ENCODE measurements at places on chromosomes 5 and 9.

GRCh38 chr5:11449217-11449616, 455.0 kb downstream of the CTNND2 start:
- DNase-seq: no peak

DNA sequence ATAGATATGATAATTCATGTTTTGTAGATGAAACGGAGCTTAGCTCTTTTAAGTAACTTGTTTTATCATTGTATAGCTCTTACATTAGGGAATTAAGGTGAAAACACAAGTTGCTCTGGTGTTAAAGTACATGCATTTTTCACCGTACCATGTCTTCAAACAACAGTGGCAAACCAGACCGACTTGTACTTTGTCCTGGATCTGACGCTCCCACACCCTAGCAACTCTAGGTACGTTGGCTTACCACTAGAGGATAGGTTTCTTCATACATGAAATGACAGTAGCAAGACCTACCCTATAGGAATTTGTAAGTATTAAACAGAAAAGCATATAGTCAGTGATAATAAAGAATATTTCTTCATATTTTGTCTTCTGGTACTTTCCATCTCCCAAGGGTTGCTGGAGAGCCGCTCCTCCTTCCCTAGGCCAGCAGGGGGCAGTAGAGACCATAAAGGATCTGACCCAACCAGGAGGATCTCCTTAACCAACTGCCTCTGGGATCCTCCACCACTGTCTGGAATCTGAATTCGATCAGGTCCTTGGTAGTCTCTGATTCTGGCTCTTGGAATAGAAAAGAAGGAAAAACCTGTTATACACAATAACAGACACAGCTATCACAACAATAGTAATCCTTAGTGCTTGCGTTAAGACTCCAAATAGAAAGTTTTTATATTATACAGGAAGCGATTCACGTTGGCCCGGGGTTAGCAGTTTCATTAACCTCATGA, 136.7 kb downstream of the CAVIN4 start:
- DNase-seq: peak; percentile 32

- DNase-seq: peak; percentile 55
These were observed 2.1 kb downstream of the NR4A3 start for GRCh38 chr9:99823681-99824377.

GRCh38 chr5:40386289-40386688, 293.4 kb upstream of the PTGER4 start:
- DNase-seq: no peak

DNA sequence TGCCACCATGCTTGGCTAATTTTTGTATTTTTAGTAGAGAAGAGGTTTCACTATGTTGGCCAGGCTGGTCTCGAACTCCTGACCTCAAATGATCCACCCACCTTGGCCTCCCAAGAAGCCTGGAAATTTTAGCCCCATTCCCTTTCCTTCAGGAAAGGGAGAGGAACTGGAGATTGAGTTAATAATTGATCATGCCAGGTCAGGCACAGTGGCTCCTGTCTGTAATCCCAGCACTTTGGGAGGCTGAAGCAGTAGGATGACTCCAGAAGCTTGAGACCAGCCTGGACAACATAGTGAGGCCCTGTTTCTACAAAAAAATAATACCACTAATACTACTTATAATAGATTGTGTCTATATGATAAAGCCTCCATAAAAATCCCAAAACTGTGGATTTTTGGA, 124.6 kb downstream of the UNC13B start:
- no peak for DNase-seq

GRCh38 chr9:99592834-99593574, 228.7 kb upstream of the NR4A3 start:
- DNase-seq: no peak

- DNase-seq: no peak
These were observed 896.6 kb downstream of the TLE1 start for GRCh38 chr9:80792726-80793125.

DNA sequence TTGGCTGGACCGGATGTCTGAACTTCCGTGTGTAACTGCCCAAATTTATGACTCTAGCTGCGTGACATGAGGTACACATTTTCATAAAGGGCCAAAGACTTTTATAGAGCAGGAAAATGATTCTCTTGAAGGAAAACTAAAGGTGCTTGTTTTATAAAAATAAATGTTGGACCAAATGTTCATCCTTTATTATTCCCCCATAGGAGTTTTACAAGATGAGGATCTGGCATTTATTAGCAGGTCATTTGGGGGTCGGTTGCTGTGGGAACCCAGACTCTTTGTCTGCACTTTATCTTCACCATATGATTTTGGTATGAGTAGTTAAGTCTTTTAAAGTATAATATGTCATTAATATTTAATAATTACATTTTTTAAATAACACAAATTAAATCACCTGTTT, 571.2 kb downstream of the EFNA5 start:
- DNase-seq: no peak

GRCh38 chr9:124657516-124657915, 113.6 kb downstream of the NR6A1 start:
- DNase-seq: no peak

DNA sequence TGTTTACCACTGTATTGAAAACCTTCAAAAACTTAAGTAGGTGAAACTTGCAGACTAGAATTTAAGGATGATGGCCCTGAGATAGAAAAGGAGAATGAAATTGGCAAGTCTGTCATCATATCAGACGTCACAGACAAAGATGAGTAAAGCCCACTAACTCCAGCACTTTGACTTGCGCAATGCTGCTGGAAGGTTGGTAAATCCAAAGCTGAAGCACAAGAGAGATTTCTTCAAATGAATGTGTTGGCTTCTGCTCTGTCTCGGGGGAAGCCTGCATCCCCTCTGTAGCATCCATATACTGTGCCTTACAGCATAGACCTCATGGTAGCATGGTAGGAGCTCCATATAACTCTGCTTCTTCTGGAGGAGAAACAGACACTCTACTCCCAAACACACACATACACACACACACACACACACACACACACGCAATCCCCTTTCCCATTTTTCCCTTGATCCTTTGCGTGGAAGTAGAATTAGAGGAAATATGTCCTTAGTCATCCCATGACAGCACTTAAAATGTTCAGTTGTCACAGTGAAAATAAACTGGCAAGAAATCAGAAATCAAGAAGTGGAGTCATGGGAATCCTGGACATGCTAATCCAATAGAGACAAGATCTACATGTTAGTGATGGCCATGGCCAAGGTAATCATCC, 241.5 kb downstream of the NR3C1 start:
- no peak for DNase-seq

- no peak for DNase-seq
These were observed 38.7 kb downstream of the JAKMIP2 start for GRCh38 chr5:147743678-147744374.

- DNase-seq: no peak
These were observed 12.2 kb upstream of the SLC38A9 start for GRCh38 chr5:55724281-55724680.

DNA sequence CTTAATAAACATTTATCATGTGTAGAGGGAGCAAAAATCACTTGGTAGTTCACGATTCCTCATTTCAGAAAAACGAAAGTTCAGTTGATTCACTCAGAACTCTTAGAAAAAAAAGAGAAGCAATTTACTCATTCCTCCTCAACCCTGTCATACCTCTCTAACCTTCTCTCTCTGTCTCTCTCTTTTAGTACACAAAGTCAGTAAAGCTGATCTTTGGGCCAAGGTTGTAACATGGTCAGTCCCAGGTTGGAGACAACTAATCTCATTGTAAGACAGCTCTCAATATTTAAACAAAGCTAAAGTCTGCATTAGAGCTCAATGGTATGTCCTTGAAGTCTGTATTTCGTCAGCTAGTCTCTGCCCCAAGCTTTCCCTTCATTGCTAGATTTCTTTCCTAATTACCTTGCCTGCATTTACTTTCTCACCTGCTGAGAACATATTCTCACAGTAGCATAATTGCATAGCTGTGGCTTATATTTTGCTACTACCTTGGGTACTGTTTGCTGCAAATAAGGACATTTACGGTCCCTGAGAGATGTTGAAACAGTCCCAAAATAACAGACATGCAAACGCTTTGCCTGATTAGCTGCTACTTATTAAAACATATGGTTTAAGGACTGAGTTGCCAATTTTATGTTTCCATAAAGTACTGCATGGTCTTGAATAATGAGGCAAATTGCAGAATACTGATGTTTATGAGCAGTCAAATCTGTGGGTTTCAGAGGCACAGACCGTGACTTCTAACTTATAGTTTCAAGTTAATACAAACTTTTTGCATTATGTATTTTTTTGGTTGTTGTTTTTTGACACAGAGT, 138.3 kb downstream of the GPBP1 start:
- DNase-seq: no peak

DNA sequence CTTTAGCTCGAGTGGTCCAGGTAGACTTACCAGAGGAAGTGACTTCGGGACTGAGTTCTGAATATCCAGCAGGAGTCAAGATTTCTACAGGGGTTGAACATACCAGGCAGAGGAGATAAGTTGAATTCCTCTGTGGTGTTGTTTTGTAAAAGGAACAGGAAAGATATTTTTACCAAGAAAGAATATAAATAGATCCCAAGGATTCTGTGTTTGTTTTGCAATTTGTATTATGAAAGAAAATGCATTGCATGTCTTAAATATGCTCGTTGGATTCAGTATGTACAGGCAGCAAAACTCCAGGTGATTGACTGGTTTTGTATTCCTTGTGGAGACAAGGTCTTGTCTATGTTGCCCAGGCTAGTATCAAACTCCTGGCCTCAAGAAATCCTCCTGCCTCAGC, 197.8 kb downstream of the FRMD3 start:
- DNase-seq: no peak

- DNase-seq: peak; percentile 12
These were observed 121.7 kb upstream of the SEMA6A start for GRCh38 chr5:116696366-116696765.

- DNase-seq: no peak
These were observed 593.0 kb downstream of the BNC2 start for GRCh38 chr9:16277471-16277960.

GRCh38 chr5:125202353-125202752, 455.9 kb upstream of the ZNF608 start:
- no peak for DNase-seq

- DNase-seq: no peak
These were observed 592 bp downstream of the ANKRD55 start for GRCh38 chr5:56232538-56232937.

DNA sequence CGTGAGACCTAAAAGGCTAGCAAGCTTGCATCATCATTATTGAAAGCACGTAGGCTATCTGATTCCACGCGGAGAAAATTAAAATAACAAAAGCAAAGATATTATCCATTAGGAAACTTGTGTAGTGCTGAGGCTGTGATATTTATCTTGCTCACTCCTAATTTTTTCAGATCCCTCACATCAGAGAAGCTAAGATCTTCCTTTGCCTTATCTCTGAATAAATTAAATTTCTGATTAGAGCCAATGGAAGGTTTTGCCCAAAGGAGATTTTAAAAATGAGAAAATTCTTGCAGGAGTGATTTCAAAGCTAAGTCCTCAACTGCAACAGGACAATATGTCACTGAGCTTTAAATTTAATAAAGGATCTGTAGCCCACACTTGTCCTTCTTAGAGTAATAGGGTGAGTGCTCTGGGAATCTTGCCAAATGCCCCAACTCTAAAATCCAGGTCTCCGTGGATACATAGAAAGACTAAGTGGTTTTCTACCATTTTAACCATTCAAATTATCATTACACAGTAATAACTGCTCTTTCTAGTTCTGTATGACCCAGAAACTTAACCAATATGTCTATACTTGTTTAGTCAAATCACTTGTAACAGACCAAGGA, 295.0 kb downstream of the CAAP1 start:
- DNase-seq: no peak

- DNase-seq: no peak
These were observed 148.4 kb upstream of the PANK3 start for GRCh38 chr5:168727547-168727946.

DNA sequence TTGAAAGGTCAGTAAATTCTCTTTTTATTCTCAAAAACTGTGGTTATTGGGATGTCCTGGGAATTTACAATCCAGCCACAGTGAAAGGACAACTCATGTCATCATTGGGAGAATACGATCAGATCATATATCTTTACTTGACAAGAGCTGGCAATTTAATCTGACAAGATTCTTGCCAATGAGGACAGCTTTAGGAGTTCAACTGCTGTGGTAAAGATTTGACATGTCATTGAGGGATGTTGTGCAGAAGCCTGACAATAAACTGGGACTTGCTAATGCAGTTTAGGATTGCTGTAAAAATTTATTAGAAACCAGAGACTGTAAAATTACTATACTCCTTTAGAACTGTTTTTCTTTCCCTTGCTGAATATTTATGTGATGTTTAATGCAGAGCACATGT, 1131.0 kb downstream of the MAT2B start:
- DNase-seq: no peak

GRCh38 chr5:114314061-114314460, 47.8 kb upstream of the KCNN2 start:
- DNase-seq: no peak

DNA sequence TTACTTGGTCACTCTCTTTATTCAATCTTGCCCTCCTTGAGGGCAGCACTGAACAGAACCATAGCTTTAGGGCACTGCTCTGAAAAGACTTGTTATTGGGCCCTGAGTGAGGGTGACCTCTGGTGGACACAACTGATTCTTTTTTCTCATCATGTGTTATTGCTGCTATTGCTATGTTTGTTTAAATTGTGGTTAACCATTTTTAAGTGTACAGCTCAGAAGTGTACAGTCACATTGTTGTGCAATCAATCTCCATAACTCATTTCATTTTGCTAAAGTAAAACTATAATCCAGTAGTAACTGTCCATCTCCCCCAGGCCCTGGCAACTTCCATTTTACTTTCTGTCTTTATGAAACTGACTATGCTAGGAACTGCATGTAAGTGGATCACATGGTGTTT, 351.1 kb upstream of the RIOK2 start:
- no peak for DNase-seq

DNA sequence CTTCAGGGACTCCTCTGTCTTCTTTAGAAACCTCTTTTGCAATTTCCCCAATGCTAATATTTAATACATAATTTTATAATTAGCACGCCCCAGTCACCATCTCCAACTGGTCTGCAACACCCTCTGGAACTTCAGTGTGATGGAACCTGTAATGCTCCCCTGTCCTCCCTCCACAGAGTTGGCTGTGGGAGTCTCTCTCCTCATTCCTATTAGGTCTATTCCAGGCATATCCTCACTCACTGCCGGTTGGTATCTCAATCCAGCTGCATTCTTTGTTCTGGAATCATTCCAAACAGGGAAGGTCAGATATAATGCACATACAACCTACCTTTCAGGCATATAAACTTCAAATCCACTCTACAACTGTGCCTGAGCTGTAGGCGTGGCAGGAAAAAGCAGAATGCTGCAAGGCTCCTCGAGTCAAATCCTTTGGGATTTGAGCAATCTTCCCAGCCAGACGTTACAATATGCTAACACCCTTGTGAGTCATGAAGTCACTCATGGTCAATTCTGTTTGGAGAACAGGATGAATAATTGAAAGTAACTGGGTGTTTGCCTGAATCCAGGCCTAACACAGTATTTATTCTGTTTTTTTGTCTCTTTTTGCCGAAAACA, 293.8 kb downstream of the CWC27 start:
- DNase-seq: no peak

GRCh38 chr5:81140943-81141342, 92.2 kb upstream of the CKMT2 start:
- no peak for DNase-seq

DNA sequence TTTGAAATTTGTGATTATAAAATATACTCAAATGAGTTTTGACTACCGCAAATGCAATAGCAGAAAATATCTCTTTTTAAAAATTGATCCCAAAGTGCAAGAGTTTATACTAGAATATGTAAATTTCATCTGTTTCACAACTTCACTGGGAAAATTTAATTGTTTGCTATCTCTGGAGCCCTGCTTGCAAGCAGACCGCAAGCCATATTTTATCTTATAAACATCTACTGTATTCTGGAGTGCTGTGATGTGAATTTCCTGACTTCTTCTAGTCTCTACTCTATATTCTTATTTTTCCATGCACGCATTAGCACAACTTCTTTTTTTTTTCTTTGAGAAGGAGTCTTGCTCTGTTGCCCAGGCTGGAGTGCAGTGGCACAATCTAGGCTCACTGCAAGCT, 98.7 kb downstream of the DROSHA start:
- DNase-seq: no peak

Data from GM12892 (cell line).